ENCODE measurements at places on chromosomes 6 and 20. TPM values are rescaled to one million over a fixed set of nuclear protein-coding genes. Genes with fewer than 3 reads are reported as not detected.
A peak's percentile ranks its signal among the peaks of the same experiment; 100 is the strongest.

KCNB1 gene
- polyA plus RNA-seq: 2.4 TPM

PRRT1 gene
- 5.3 TPM for polyA plus RNA-seq

TEAD3 gene
- polyA plus RNA-seq: 41.2 TPM

DAAM2 gene
- polyA plus RNA-seq: 17.8 TPM

- no peak overlapping the region for H3K4me3 ChIP-seq
- H3K36me3 ChIP-seq: no peaks in the 10 kb centered on the region
- DNase-seq: no peak
- H3K27ac ChIP-seq: no peak overlapping the region
- no peaks in the 10 kb centered on the region for H3K27me3 ChIP-seq
Measured at GRCh38 chr6:73079611-73079955, 145.7 kb downstream of the KHDC1L start.

GRCh38 chr6:138869398-138869797, 73.5 kb downstream of the ECT2L start:
- no peak for DNase-seq
- no peak overlapping the region for H3K4me3 ChIP-seq
- H3K27ac ChIP-seq: no peak overlapping the region
- no peaks in the 10 kb centered on the region for H3K36me3 ChIP-seq

- peaks cover 75% of the 10 kb centered on the region for H3K36me3 ChIP-seq
- no peak overlapping the region for H3K27ac ChIP-seq
- no peaks in the 10 kb centered on the region for H3K27me3 ChIP-seq
- H3K4me1 ChIP-seq: peaks cover 10% of the 10 kb centered on the region
- H3K4me3 ChIP-seq: no peak overlapping the region
Measured at GRCh38 chr20:41357424-41358163, 9.0 kb downstream of the EMILIN3 start.

DNA sequence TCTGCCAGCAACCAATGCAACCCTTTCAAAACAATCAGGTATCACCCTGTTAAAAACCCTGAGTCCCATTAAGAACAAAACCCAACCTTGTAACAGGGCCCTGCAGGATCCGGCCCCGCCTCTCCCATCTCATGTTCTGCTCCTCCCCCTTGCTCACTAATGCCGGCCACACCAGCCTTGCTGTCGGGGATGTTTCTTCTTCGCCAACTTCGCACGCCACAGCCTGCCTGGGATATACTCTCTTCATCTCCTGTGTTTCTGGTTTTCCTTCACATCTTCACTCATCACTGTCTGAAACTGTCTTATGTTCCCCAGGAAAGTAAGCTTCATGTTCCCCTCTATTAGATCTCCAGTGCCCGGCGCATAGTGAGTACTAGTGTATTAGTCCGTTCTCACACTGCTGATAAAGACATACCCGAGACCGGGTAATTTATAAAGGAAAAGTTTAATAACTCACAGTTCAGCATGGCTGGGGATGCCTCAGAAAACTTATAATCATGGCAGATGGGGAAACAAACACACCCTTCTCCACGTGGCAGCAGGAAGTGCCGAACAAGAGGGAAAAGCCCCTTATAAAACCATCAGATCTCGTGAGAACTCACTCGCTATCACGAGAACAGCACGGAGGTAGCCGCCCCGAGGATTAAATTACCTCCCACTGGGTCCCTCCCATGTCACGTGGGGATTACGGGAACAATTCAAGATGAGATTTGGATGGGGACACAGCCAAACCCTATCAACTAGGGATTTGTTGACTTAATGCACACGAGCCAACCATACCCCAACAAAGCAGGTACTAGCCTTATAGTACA, 5.1 kb downstream of the TP53RK start:
- no peaks in the 10 kb centered on the region for H3K4me1 ChIP-seq
- DNase-seq: peak; percentile 72
- peak overlapping the region; percentile 23 for H3K4me3 ChIP-seq
- no peaks in the 10 kb centered on the region for H3K27me3 ChIP-seq
- H3K36me3 ChIP-seq: peaks cover 4% of the 10 kb centered on the region
- H3K27ac ChIP-seq: peak overlapping the region; percentile 31

- no peak overlapping the region for H3K27ac ChIP-seq
- H3K4me1 ChIP-seq: no peaks in the 10 kb centered on the region
- DNase-seq: no peak
Measured at GRCh38 chr6:7215131-7215530, 97.9 kb downstream of the SSR1 start.

- H3K36me3 ChIP-seq: no peaks in the 10 kb centered on the region
- no peak for DNase-seq
- H3K4me1 ChIP-seq: no peaks in the 10 kb centered on the region
- no peak overlapping the region for H3K27ac ChIP-seq
- H3K27me3 ChIP-seq: no peaks in the 10 kb centered on the region
Measured at GRCh38 chr6:45548657-45549515, 171.2 kb upstream of the SUPT3H start.

- H3K4me1 ChIP-seq: peaks cover 27% of the 10 kb centered on the region
- H3K36me3 ChIP-seq: no peaks in the 10 kb centered on the region
- H3K4me3 ChIP-seq: no peak overlapping the region
- no peak overlapping the region for H3K27ac ChIP-seq
- peaks cover 71% of the 10 kb centered on the region for H3K27me3 ChIP-seq
- no peak for DNase-seq
Measured at GRCh38 chr20:64080813-64081623, 1.1 kb downstream of the OPRL1 start.

DNA sequence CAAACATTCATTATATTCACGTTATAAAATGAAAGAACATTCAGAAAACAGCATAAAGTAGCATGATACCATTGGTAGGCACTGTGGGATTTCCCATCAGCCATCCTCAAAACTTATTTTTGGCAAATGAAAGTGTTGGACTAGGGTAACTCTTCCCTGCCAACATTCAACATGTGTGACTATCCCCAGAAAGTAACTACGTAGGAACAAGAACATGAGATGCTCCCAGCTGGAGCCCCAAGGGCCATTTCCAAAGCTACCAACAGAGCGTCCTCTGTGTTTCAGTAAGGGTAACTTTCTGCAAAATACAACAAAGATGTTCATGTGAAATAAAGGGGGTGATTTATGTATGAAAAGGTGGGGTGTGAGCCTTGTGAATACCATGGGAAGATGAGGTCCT, 28.4 kb upstream of the PTPN1 start:
- H3K27me3 ChIP-seq: no peaks in the 10 kb centered on the region
- no peak overlapping the region for H3K4me3 ChIP-seq
- peaks cover 4% of the 10 kb centered on the region for H3K4me1 ChIP-seq
- H3K27ac ChIP-seq: no peak overlapping the region
- no peaks in the 10 kb centered on the region for H3K36me3 ChIP-seq

GRCh38 chr6:148358196-148358785, 15.7 kb downstream of the SASH1 start:
- no peaks in the 10 kb centered on the region for H3K27me3 ChIP-seq
- H3K4me1 ChIP-seq: no peaks in the 10 kb centered on the region
- H3K27ac ChIP-seq: no peak overlapping the region
- H3K4me3 ChIP-seq: no peak overlapping the region
- no peak for DNase-seq

GRCh38 chr6:53045891-53046673, 19.1 kb upstream of the FBXO9 start:
- H3K27ac ChIP-seq: peak overlapping the region; percentile 87
- no peak for DNase-seq

DNA sequence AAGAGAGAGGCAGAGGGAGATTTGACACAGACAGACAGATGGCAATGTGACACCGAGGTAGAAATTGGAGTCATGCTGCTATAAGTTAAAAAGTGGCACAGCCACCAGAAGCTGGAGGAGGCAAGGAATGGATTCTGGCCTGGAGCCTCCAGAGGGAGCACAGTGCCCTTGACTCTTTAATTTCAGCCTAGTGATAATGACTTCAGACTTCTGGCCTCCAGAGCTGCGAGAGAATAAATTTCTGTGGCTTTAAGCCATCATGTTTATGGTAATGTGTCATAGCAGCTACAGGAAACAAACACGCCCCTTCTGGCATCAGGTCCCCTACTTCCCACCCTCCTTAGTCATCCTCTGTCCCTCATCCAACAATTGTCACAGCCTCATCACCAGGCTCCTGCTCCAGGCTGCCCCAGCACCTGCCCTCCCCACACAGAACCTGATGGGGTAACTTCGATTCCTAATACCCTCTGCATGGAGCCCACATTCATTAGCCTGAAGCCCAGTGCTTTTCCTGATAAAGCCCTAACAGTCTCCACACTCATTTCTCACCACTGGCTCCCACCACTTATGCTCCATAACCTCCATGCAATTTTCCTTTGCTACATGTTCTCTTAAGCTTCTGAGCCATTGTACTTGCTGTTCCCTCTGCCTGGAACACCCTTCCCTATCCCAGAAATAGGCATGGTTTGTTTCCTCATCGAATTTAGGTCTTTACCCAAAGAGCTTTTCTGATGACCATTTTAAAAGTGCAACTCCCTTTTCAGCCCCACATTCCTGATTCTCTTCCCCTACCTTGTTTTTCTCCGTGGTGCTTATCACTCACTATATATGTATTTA, 69.7 kb upstream of the TOX2 start:
- no peaks in the 10 kb centered on the region for H3K4me1 ChIP-seq
- H3K27ac ChIP-seq: no peak overlapping the region
- H3K27me3 ChIP-seq: no peaks in the 10 kb centered on the region
- H3K4me3 ChIP-seq: no peak overlapping the region
- peak; percentile 9 for DNase-seq

All from large intestine (tissue), 12 donors.